ENCODE measurements at places on chromosomes 16 and 17. TPM values are rescaled to one million over a fixed set of nuclear protein-coding genes. Genes with fewer than 3 reads are reported as not detected.

Gene KRTAP2-3
- 1.2 TPM for polyA plus RNA-seq

Gene HES7
- polyA plus RNA-seq = 2.6 TPM

DNA sequence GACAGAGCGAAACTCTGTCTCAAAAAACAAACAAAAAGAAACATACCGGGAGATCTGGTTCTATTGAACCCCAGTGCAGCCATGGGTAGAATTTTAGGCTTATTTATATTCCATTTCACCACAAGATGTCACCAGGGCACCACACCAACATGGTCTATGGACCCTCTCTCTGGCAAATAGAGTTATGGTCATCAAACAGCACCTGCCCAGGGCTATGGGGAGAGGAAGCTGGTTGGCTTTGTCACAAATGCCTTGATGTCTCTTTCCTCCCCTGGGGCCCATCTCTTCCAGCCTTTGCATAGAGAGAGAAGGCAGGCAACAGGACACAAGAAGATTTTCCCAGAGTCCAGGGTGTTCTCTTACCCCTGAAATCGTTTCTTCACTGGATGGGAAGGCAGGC lies 128.4 kb downstream of the WWOX start:
- no peak for DNase-seq

Gene CDRT15L2
- not detected for polyA plus RNA-seq

DNA sequence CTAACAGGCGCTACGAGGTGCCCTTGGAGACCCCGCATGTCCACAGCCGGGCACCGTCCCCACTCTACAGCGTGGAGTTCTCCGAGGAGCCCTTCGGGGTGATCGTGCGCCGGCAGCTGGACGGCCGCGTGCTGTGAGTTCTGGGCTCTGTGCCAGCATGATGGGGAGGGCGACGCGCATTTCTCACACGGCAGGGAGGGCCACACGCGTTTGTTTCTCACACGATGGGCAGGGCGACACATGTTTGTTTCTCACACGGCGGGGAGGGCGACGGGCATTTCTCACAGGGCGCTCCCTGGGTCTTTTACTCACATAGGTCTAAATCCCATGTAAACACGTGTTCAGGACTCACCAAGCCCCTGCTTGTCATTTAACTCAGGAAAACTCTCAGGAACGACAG lies 4.4 kb downstream of the GAA start:
- DNase-seq = no peak

- no peak for DNase-seq
Observed at GRCh38 chr16:85859818-85860125, 39.2 kb upstream of the IRF8 start.

DNA sequence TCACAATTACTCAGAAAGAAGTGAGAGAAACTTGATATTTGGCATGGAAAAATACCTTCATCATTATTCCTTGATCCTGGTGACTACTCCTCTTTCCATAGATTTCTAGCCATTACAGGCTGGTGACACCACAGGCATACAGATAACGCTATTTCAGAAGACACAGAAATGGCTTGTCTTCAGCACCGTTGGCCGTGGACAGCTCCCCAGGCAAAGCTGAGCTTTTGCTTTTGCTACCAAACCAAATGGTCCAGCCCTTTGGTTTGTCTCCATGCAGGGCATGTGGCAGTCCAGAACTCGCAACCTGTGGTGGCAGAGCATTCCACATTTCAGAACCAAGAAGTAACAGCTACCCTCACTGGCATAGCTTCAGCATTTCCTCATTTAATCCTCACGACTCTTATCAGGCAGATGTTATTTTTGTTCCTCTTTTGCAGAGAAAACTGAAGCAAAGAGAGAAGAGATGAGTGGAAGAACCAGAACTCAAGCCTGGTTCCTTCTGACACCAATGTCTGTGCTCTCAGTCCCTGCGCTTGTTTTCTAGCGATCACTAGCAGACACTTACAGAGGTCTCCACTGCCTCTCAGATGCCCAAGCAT lies 55.5 kb downstream of the HS3ST4 start:
- no peak for DNase-seq

- DNase-seq = no peak
Observed at GRCh38 chr16:75111514-75111940, 5.1 kb downstream of the LDHD start.

- DNase-seq = no peak
Observed at GRCh38 chr16:17965133-17965900, 371.2 kb downstream of the NPIPA8 start.

- DNase-seq = no peak
Observed at GRCh38 chr17:72510351-72511016, 389.7 kb downstream of the SOX9 start.
